EH (cell line): ENCODE measurements at places on chromosomes 5 and 9.

GRCh38 chr5:126857472-126858410, 80.8 kb downstream of the LMNB1 start:
- DNase-seq, result peak; percentile 29

GRCh38 chr5:135208555-135208902, 174.5 kb upstream of the PITX1 start:
- no peak for DNase-seq

DNA sequence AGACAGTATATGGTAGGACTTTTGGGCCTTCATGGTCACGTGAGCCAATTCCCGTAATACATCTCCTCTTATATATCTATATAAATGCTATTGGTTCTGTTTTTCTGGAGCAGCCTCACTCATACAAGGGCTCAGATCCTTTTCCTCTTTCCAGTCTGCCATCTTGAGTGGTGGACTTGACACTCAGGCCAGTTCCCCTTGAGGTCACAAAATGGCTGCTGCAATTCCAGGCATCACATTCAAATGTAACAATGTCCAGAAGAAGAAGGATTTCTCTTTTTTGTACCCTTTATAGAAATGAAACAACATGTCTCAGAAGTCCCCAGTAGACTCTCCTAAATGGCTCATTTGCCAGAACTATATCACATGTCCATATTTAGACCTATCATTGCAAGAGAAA, 4.5 kb downstream of the GPR150 start:
- DNase-seq, result no peak

DNA sequence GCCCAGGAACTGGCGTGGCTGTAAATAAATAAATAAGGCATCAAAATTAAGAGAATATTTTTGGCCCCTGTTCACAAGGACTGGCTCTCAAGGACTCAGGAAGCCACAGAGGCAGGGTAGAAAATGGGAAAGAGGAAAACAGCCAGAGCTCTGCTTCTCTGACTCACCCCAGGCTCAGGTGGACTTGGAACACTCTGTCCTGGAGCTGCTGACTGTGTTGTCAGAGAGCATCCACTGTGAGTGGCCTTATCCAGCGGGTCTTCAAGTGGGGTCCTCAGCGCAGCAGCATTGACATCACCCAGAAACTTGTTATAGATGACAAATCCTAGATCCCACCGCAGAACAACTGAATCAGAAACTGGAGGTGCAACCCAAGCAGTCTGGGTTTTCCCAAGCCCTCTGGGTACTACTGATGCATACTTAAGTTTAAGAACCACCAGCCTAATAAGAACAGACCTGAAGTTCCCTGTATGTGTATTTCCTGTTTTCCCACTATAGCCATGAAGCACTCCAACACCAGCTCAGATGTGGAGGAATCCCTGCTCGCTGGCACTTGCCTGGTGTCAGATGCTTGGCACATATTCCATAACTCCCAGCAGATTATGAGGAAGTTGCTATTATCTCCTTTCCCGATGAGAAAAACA, 20.5 kb downstream of the ADRA1B start:
- DNase-seq, result no peak

GRCh38 chr9:12813960-12814876, 39.4 kb downstream of the LURAP1L start:
- peak; percentile 98 for DNase-seq

DNA sequence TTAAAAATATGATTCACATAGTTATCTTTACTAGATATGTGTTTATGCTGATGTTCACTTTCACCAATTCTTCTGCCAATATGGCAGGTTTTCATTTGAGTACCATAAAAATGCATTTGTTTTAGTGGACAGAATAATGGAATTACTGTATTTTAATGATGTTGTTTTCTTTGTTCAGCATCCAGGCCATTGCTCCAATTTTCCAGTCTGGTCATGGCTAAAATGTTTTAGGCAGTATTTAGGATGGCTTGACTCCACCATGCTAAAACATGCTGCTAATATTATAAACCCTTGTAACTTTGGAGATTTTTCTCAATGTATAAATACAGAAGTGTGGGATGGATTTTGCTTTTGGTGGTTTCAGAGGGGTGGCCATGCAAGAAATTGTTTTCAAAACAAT, 273.0 kb upstream of the RPS23 start:
- no peak for DNase-seq
